Kidney epithelial cell (primary cell): ENCODE measurements at places on chromosomes 1 and 21.

GRCh38 chr1:9724706-9725476, 73.4 kb downstream of the PIK3CD start:
- no peak for DNase-seq

DNA sequence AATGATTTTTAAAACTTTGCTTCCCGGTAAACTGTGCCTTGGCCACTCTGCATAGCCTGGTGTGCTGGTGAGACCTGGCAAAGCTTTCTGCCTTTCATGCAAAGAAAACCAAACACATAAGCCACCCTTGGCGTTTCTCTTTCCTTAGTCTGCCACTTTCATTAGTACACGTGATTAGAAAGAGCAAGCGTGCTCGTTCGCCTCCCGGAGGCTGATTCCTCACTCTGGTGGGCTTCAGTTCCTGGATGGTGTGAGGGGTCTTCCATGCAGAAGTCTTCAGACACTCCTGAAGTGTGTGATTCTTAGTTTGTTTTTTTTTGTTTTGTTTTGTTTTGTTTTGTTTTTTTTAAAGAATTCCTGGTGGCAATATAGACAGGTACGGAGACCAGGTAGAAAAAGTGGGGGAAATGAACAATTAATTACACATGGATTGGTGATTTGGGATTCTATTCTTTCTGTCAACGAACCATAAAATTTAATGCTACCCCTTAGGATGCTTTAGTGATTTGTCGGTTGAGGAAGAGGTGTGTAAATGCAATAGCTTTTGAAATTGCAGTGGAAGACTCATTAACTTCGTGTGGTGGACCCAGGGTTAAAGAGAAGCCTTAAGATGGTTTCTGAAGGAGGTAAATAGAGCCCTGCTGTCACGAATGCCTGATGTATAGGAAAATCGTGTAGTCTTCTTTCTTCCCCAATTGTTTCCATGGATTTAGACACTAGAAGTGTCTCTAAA, 2.1 kb downstream of the GALNT2 start:
- no peak for DNase-seq

DNA sequence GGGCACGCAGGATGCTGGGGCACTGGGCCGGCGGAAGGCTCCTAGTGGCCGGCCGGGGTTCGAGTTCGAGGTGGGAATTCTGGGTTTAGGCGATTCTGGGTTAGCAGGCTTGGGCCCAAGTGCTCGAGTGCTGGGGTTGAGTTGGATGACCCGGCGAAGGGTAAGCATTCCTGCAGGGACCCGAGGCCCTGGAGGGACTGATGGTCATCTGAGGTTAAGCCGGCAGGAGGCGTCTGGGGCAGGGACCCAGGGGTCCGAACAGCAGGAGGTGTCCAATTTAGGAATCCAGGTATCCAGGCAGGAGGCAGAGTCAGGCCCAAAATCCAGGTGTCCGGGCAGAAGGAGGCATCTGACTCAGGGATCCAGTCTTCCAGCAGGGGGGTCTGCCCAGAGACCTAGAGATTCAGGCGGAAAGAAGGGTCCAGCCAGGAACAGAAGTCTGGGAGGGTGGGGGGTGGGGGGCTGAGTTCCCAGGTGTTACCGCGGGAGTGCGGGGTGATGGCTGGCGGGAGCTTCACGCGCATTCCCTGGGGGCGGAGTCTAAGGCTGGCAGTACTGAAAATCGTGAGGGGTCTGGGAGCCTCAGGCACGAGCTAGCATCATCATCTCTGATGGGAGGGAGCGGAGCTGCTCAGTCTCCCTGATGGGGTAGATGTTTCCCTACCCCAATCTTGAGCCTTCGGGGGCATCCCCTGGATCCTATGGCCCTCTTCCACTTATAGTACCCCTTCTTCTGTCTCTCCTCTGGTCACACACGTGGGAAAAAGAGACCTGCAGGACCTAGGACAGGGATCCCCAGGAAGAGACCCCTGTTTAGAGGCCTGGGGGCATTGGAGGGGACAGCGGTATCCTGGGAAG, 585 bp downstream of the GPR3 start:
- DNase-seq = no peak

DNA sequence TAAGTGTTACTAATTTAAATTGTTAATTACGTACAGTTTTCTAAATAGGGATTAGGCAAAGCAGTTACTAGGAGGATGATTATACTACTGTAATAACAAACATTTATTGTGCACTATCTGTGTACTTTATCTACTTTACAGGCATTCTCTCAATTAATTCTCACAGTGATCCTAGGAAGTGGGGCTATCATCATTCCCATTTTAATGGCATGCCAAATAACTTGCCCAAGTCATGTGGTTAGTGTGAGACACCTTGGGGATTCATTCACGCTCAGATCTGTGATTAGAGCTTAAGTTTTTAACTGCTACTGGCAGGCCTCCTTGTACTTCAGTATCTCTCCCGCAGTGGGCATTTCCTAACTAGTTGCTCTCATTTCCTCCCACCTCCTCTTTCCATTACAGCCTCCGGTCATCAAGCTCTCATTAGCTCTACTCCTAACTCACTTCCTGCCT, 11.5 kb downstream of the PHLDA3 start:
- no peak for DNase-seq

DNA sequence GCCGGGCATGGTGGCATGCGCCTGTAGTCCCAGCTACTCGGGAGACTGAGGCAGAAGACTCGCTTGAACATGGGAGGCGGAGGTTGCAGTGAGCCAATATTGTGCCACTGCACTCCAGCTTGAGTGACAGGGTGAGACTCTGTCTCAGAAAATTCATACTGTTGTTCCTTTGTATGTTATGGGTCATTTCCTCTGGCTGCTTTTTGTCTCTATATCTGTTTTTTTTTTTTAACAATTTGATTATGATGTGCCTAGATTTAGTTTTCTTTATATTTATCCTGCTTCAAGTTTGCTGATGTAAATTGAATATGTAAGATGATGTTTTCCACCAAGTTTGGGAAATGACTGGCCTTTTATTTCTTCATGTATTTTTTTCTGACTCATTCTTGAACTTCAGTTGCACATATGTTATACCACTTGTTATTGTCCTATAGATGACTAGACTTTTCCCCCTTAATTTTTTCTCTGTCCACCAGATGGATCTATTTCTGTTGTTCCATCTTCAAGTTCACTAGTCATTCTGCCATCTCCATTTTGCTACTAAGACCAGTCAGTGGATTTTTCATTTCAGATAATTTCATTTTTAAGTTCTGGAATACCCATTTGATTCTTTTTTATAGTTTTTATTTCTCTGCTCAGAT, 173.5 kb downstream of the GALNT2 start:
- DNase-seq = no peak

GRCh38 chr1:29129916-29130315, 6.2 kb upstream of the TMEM200B start:
- no peak for DNase-seq

DNA sequence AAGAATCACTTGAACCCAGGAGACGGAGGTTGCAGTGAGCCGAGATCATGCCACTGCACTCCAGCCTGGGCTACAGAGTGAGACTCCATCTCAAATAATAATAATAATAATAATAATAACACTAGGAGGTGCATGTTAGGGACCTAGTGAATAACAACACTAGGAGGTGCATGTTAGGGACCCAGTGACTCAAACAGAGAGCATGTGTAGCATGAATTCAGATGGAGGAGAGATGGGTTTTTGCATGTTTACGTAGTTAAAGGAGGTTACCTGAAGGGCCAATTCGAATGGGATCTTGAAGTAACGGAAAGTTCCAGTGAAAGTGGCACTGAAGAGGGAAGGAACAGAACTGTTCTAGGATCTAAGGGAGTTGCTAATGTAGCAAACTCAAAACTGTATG, 7.1 kb upstream of the KCNK1 start:
- DNase-seq = no peak

GRCh38 chr1:157367091-157367739, 185.1 kb downstream of the FCRL5 start:
- DNase-seq = no peak

DNA sequence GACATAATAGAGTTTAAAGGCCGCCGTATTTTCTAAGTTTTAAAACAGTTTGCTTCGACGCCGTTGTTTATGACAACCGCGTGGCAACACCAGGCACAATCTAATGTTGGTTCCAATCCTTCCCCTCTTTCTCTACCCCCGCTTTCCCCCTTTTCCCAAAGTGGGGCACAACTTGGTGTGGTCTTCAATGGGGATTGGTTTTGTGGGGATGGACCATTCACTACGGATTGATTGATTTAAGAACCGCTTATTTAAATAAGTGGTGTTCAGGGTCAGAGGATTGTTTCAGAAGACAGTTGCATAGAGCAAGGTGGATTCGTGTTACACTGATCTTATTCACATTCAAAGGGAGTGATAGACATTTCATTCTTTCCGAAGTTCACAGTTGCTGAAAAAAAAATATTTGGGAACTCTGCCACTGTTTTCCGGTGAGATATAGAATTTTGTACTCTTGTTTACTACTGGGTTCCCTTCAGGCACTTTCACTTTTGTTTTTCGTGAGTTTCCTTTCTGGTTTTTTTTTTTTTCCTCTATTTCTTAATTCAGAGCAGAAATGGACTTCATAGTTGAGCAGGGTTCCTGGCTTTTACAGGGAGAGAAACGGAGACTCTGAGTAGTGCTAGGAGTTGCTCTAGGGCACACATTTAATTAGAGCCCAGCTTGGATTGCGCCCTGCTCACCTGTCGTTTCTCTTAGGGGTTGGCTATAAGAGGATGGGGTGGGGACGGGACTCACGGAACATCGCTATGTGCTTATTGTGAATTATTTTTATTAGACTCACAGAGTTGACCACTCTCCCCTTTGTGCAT, 79.6 kb upstream of the AK4 start:
- no peak for DNase-seq

DNA sequence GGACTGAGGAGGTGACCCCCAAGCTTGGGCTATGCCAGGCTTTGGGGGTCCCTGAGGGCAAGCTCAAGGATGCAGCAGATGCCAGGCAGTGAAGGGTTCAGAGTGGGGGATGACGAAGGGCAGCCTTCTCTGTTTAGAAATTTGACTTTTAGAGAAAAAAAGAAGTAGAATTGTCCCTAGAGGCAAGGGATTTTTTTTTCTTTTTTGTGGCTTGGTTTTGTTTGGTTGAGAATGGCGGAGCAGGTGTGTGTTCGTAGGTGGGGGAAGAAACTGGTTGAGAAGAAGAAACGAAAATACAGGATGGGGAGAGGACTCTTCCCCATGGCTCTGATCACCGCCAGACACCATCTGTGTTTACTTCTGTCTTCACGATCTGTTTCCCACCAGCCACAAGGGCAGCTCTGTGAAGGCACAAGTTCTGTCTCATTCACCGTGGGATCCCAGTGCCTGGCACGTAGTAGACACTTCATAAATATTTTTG, 8.2 kb downstream of the PLA2G5 start:
- DNase-seq = no peak

DNA sequence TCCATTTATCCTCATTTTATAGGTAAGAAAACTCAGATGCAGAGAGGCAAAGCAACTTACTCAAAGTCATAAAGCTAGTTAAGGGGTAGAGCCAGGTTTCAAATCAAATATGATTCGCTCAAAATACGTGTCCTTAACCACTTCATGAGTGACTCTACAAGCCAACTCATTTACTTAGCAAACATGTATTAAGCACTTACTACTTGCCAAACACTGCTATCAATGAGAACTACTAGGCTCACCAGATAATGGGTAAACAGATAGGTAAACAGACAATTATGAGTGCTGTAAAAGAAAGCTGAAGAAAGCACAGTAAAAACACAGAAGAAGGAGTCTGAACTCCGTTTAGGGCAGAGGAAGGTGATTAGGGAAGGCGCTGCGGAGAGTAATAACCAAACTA, 65.9 kb downstream of the WDR64 start:
- DNase-seq = no peak

DNA sequence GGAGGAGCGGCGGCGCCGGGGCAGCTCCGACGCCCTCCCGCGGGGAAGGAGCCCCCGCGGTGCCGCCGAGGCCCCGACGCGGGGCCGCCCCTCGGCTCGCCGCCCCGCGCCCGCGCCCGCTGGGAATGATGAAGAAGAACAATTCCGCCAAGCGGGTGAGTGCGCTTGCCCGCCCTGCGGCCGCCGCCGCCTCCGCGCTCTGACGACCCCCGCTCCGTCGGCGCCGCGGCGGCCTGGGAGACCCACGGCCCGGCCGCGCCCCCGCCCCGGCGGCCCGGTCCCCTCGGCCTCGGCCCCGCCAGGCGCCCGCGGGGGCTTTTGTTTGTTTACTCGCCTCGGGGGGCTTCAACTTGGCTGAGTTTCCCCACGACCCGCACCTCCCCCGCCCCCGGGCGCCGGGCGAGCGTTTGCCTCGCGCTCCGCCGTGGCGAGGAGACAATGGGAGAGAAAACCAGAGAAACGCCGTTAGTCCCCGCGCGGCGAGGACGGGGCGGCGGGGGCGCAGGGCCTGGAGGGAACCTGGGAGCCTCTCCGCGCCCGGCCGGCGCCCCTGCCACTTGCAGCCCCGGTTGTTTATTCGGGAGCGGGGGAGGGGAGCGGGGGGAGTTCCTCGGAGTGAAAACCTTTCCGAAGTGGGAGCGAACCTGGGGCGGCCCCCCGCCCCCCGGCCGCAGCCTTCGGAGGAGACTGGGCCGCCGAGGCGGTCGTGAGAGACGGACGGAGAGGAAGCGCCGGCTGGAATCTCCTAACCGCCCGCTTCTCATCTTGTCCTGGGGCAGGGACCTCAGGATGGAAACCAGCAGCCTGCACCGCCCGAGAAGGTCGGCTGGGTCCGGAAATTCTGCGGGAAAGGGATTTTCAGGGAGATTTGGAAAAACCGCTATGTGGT, 661 bp downstream of the PLEKHO1 start:
- no peak for DNase-seq

- no peak for DNase-seq
These were observed 563 bp upstream of the TAS1R3 start for GRCh38 chr1:1330366-1331067.

GRCh38 chr1:34846265-34846664, 13.3 kb downstream of the SMIM12 start:
- DNase-seq = no peak

- no peak for DNase-seq
These were observed 325.1 kb downstream of the RRAGC start for GRCh38 chr1:38534473-38534823.

- no peak for DNase-seq
These were observed 78.3 kb downstream of the NUF2 start for GRCh38 chr1:163399976-163400601.
